Spinal cord (tissue), 10 donors: ENCODE measurements at places on chromosomes 4 and X. TPM values are rescaled to one million over a fixed set of nuclear protein-coding genes. Genes with fewer than 3 reads are reported as not detected.

DNA sequence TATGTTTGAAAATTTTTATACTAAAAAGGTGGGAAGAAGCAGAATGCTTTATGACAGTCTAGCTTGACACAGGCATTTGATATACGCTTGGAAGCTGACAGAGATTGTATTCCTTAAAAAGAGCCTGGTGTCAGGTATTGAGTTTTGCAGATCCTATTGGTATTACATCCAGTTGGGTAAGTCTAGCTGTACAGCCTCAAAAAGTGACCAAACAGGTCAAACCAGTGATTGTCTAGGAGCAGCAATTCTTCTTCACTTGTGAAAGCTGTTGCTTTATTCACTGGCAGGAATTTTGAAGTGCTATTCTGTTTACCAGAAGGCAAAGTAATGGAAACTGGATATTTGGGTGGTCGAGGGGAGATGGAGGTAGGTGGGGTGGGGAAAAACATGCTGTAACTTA lies 77.5 kb downstream of the UCHL1 start:
- no peak for DNase-seq

GRCh38 chr4:142347241-142347640 lies 498.9 kb downstream of the INPP4B start:
- no peak for DNase-seq

DNA sequence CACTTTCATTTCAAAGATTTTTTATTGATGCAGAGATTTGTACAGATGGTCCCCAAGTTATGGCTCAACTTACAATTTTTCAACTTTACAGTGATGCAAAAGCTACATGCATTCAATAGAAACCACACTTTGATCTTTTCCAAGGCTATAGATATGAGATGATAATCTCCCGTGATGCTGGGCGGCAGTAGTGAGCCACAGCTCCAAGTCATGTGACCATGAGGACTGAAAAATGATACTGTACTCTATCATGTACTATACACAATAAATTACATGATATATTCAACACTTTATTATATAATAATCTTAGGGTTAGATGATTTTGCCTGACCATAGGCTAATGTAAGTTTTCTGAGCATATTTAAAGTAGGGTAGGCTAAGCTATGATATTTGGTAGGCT lies 14.0 kb upstream of the GASK1B start:
- no peak for DNase-seq

GRCh38 chr4:94974773-94975172 lies 217.0 kb downstream of the BMPR1B start:
- no peak for DNase-seq

DNA sequence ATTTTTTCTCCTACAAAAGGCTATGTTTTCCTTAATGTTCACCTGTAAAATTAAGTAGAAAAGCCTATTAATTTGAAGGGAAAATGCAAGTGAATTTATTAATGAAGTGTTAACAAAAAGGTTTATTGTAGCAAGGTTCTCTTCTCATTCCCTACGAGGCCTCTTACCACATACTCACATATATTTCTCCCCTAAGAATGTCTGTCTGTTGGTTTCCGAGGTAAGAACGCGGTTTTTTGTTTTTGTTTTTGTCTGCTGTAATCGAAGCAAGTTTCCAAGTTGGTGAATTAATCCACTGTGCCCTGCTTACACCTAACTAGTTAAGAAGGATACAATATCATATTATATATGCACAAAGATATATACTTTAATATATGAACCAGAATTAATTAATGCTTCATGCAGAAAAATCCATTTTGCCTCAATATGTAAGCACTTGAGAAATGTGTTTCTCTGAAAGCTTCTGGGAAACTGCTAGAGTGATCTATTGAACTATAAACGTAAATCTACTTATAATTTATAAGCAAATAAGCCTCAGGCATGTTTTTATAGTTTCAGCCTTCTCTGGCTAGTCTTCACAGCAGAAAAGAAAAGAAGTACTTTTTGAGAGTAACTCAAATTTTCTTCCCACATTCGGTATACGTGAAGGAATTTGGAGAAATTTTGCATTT lies 120.8 kb downstream of the EGF start:
- no peak for DNase-seq

DNA sequence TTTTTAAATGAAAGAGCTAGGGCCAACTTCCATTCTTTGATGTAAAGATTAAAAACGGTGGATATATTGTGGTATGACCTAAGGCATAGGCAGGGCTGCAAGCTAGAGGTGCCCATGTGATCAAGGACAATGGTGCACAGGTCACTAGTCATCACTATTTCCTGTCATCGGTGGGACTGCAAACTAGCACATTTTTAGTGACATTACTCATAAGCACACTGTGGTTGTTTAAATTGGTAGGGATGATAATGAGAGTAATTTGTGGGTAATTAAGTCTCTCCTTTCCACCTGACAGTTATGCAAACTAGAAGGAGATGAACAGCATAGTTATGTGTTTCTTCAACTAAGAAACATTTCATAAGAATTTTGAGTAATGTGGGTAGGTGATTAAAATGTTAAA lies 85.4 kb downstream of the GPRIN3 start:
- DNase-seq = no peak

GRCh38 chr4:184433258-184433892 lies 41.0 kb downstream of the IRF2 start:
- no peak for DNase-seq

GRCh38 chr4:8516996-8517550 lies 63.1 kb upstream of the GPR78 start:
- DNase-seq = no peak

DNA sequence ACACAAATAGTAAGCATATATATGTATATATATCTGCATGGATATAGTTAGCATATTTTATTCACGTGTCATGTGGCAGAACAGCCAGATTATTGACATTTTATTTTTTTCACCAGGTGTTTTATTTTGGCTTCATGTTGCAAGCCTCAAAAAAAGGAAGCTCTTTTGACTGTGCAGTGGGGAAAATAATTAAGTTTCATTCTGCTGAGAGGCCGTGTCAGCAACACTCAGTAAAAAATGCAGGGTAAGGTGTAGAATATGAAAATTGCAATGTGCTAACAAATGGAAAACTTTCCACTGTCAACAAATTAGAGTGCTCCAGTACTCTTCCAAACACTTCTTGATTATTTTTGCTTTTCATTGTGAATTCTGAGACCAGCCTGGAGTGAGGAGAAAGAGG lies 511.5 kb downstream of the GLUD2 start:
- DNase-seq = no peak

- DNase-seq = no peak
Observed at GRCh38 chr4:39085891-39086290, 23.9 kb downstream of the KLHL5 start.

DNA sequence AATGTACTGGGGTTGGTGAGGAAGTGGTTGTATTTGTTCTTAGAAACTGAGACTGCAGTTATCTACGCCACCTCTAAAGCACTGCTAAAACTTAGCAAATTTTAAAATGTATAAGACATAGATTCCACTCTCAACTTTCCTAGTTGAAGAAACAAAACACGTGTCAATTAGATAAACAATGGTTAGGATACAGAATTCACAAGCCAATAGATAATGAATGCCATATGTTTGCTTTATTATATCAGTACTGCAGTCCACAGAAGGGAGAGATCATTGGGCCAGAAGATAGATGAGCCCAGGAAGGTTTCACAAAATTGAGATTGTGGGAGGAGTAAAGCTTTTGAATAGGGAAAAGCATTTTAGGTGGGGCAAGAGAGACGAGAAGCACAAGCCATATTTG lies 14.3 kb downstream of the TMEM33 start:
- DNase-seq = no peak

- no peak for DNase-seq
Observed at GRCh38 chr4:117466388-117466787, 381.0 kb upstream of the TRAM1L1 start.

DNA sequence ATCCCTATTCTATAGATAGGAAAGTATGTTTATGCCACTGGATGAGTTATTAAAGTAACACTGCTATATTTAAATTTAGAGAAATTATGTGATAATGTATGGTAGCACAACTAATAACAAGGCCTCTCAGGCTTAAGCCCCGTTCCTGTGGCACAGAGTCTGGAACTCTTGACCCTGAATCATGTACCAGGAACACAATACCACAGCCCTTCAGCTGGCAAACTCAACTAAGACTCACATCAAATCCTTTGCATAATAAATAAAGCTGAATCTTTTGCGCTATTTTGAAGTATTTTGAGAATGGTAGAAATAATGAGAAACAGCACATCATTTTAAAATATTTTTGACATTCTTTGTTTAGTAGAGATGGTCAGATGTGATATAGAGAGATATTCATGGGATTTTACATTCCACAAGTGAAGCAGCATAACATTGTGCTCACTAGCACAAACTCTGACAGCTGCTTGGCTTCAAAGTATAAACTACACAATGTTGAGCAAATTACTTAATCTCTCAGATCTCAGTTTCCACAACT lies 478.4 kb upstream of the FAM241A start:
- no peak for DNase-seq

- no peak for DNase-seq
Observed at GRCh38 chrX:119516157-119516702, 48.0 kb downstream of the SLC25A5 start.

- no peak for DNase-seq
Observed at GRCh38 chr4:58149404-58150085, 1039.4 kb upstream of the IGFBP7 start.

DNA sequence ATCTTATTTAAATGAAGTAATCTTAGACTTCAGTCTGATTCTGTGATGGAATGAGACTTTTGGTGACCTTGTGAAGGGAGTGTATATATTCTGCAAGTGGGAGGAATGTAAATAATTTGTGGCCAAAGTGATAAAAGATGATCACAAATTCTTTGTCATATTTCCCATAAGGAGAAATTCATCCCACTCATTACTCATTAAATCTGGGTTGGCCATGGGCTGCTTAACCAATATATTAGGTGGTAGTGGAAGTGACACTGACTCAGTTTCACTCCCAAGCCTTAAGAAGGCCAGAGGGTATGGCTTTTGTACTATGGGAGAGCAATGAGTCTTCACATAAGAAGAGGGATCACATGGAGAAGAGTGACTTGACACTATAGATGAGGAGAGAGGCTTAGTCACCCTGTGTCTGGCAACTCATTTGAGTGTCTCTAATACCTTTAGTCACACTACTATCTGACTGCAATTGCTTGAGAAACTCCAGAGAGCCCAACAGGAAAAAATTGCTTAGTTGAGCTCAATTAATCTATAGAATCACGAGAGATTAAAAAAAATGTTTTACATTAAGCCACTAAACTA lies 408.2 kb upstream of the PITX2 start:
- no peak for DNase-seq

- no peak for DNase-seq
Observed at GRCh38 chrX:53075011-53075410, 7.2 kb upstream of the TSPYL2 start.

DNA sequence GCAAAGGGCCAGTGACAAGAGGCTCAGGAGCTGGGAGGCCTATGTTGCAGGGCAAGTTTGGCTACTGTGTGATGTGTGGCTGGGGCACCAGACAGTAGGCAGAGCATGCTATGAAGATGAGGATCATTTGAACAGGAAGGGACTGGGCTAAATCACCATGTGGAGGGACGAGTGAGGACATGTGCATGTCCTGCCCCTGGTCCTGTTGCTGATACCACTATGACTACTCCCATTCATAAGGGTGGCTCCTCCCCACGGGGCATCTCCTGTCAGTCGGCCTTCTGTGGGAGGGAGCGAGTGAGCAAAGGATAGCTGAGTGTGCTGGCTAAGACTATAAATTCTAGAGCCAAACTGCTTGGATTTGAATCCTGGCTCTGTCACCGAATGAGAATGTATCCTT lies 139.2 kb downstream of the TMEM164 start:
- DNase-seq = no peak

GRCh38 chr4:153489856-153490558 lies 23.8 kb downstream of the TMEM131L start:
- DNase-seq = no peak

DNA sequence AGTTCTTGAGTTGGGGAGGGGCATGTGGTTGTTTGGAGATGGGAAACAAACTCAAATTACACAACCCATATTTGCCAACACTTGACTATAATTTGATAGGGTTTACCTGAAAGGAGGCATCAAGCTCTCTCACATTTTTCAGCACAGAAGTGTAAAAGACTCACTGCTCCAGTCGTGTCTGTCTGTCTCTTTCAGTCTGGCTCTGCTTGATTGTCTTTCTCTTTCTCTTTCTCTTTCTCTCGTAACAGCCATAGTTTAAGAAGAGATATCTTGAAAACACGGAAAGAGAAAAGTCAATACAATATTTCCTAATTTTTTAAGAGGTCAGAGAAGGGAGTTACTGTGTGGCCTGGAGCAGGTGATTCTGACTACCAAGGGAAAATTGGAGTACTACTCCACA lies 413.6 kb upstream of the CXorf51A start:
- DNase-seq = no peak

DNA sequence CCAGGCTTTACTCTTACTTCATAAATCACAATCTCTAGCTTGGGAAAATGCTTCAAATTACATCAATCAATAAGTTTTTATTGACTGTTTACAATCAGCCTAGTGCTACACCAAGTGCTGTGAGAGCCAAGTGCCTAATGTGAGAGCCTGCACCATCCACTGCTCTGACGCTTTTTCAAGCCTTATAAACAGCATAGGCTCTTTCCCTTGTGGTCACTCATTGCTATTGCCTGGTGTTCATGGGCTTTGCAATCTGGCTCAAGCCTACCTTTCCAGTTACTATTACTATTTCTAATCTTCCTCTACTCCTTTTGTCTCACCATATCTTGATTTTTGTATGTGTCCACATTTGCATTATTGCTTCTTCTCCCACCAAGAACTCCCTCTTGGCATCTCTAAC lies 77.0 kb downstream of the REELD1 start:
- no peak for DNase-seq

- DNase-seq = no peak
Observed at GRCh38 chrX:45830343-45830742, 629.7 kb upstream of the DIPK2B start.

DNA sequence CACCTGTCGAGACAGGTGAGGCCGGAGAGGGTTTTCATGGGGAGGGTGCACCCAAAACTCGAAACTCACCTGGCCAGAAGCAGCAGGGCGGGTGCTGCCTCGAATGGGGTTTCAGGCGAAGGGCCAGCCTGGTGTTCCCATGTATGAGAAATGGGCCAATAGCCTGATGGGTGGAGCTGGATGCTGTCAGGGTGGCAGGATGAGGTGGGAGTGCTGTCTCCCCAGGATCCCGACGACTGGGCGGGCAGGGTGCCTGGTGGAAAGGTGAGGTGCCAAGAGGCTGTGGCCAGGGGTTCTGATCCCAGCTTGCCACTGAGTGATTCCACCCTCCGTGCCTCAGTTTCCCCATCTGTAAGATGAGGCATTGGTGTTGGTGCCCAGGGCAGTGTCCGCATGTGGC lies 16.8 kb upstream of the SH3TC1 start:
- no peak for DNase-seq

The CFAP99 gene
- 6.4 TPM for total RNA-seq

The MAGEE2 gene
- 1.8 TPM for total RNA-seq

The PLK4 gene
- 11.5 TPM for total RNA-seq

The SLITRK4 gene
- total RNA-seq = 35.6 TPM

The MAGEA6 gene
- not detected for total RNA-seq

The LINC00632 gene
- total RNA-seq = 203 TPM

The TBL1X gene
- 10.1 TPM for total RNA-seq

The SLC38A5 gene
- 42.5 TPM for total RNA-seq

The XAGE1A gene
- total RNA-seq = not detected

The SYTL4 gene
- 33.7 TPM for total RNA-seq

The GPR173 gene
- 14.0 TPM for total RNA-seq
